ENCODE measurements at places on chromosomes 2 and 18.

GRCh38 chr2:240953426-240954410 is 44.7 kb upstream of the SNED1 start:
- DNase-seq = no peak

- DNase-seq = no peak
Observed at GRCh38 chr18:986051-986450, 81.4 kb downstream of the ADCYAP1 start.

DNA sequence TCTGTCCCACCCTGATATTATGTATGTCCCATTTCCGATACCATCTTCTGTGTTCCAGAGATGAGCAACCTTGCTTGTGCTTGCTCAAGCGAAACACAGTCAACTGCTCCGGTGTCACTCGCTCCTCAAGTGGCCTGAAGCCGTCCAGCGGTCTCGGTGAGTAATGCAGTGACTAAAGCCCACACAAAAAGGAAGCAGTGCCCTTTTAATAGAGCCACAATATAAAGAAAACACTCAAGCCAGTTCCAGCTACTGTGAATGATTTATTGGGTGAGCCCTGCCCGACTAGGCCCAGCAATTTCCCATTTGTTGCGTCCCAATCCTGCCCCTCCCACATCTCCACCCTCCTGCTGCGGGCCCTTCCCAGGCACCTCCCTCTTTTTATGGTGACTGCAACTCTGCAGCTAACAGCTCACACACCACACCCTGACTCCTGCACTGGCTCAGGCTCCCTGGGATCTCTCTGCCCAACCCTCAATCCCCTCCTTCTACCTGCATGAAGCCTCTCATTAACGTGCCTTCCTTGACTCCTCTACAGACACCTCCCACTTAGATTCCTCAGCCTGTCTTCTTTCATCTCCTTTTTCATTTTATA is 44.2 kb upstream of the DSC1 start:
- peak; percentile 55 for DNase-seq

- DNase-seq = no peak
Observed at GRCh38 chr2:195451160-195451559, 205.9 kb upstream of the SLC39A10 start.

GRCh38 chr2:67445652-67446268 is 48.6 kb downstream of the ETAA1 start:
- no peak for DNase-seq

DNA sequence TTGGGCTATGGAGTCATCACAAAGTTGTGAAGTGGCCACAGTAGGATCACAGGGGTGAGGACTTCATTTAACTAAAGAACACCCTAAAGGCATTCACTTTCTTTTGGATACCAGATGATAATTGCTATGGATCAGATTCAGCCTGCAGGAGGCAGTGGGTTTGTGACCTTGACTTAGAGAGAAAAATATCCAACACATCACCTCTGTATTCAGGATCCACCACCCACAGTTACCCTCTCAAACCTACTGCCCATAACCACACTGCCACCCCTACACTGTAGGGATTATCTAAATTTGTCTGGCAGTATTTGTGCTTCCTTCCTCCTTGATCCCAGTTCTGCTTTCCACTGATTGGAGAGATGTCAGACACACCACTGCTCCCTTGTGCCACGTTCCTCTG is 269.4 kb downstream of the MYCN start:
- DNase-seq = no peak

GRCh38 chr2:140835079-140835478 is 1295.7 kb downstream of the LRP1B start:
- no peak for DNase-seq

DNA sequence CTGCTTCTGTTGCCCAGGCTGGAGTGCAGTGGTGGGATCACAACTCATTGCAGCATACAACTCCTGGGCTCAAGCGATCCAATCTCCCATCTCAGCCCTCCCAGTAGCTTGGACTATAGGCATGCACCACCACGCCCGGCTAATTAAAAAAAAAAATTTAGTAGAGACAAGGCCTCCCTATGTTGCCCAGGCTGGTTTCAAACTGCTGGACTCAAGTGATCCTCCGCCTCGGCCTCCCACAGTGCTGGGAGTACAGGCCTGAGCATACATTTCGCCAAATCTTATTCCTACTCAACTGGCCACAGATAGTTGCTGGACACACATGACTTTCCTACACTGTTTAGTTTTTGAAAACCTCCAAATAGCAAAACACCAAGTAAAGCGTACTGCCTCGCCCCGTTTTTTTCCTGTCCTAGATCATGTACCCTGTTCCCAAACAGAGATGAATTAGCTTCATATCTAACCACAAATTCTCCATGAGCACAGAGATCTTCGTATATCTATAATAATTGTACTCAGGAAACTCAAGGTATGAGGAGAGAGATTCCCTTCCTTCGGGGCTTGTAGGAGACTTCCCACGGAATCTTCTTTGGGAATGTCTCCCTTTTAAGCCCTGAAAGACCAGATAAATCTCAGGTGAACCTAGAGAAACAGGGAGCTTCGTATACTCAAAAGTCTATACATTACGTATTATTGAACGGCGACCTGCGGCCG is 598 bp upstream of the C2orf69 start:
- DNase-seq = no peak

DNA sequence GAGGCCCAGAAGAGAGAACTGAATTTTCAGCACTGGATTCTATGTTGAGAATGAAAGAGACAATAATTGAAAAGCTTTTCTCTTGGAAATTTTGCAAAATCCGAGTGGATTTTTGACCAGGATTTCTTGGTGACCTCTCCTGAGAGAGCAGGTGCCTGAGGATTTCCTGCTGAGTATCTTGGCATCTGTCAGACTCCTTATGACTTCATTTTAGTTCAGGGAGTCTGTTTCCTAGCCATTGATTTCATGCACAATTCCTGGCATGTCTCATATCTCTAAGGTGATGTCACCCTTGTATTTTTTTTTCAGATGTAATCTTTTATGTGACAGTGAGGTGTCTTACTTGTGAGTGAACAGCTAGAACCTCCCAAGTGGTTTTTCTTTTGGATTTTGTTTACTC is 195.9 kb downstream of the NEDD4L start:
- no peak for DNase-seq

GRCh38 chr18:75261430-75262223 is 51.0 kb downstream of the TSHZ1 start:
- peak; percentile 60 for DNase-seq

GRCh38 chr2:196365145-196365544 is 193.8 kb upstream of the STK17B start:
- no peak for DNase-seq

GRCh38 chr18:77004555-77005380 is 127.8 kb downstream of the MBP start:
- no peak for DNase-seq

DNA sequence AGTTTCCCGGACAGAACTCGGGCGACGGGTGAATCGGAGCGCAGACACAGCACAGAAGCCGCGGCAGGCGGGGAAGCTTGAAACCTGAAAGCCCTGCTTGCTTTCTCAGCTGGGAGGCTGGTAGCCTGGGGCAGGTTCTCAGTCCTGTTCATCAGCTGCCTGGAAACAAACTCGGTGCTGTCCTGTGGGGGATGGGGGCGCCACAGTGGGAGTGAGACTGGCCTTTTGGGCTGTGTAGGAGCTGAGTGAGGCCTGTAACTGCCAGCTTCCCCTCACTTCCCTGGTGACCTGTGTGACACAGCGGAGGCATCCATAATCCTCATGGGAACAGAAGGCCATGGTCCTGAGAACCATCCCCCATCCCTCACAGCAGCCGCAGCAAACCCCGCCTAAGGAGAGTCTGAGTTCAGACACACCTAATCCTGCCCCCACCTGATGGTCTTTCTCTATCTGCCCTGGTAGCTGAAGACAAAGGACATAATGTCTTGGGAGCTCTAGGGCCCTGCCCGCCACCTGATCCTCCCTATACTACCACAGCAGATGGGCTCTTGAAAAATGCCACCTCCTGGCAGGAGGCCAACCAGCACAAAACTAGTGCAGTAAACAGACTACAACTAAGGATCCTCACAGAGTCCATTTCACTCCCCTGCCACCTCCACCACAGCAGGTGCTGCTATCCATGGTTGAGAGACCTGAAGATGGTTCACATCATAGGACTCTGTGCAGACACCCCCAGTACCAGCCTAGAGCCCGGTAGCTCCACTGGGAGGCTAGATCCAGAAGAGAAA is 52.7 kb upstream of the LDLRAD4 start:
- DNase-seq = no peak

DNA sequence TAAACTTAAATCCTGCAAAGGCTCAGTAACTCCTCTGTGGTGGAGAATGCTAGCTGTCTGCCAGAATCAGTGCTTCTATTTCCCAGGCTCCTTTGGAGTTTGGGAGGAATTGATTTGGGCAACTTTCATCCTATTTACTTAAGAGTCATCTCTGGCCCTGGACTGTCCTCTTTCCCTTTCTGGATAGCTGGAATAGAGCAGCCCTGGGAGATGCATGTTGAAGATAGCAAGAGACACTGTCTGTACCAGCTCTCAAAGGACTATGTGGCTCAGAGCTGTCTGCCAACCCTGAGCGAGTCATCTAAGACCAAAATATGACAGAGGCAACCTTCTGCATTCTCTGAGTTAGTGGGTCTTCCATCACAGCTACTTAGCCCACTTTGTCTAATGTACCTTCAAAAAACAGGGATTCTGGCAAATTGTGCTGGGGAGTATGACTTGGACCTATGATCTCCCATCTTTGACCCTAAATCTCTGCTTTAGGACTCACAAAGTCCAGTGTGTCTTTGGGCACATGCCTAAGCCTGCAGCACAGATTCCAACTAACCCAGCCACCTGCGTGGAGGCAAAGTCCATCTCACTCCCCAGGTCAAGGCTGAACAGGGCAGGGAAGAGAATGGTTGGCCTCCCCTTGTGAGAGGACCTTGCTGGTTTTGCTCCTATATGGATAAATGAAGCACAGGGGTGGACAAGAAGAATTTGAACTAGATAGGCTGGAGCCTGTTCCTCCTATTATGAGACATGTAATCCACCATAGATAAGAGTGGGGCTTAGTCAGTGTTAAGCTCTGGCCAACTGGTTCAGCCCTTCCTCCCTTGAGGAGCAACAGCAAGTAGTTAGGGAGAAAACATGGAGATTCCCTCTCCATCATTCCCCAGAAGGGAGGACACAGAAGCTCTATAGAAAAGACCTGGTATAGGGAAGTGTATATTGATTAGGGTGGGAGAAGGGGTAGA is 99.1 kb upstream of the PELI1 start:
- DNase-seq = no peak

DNA sequence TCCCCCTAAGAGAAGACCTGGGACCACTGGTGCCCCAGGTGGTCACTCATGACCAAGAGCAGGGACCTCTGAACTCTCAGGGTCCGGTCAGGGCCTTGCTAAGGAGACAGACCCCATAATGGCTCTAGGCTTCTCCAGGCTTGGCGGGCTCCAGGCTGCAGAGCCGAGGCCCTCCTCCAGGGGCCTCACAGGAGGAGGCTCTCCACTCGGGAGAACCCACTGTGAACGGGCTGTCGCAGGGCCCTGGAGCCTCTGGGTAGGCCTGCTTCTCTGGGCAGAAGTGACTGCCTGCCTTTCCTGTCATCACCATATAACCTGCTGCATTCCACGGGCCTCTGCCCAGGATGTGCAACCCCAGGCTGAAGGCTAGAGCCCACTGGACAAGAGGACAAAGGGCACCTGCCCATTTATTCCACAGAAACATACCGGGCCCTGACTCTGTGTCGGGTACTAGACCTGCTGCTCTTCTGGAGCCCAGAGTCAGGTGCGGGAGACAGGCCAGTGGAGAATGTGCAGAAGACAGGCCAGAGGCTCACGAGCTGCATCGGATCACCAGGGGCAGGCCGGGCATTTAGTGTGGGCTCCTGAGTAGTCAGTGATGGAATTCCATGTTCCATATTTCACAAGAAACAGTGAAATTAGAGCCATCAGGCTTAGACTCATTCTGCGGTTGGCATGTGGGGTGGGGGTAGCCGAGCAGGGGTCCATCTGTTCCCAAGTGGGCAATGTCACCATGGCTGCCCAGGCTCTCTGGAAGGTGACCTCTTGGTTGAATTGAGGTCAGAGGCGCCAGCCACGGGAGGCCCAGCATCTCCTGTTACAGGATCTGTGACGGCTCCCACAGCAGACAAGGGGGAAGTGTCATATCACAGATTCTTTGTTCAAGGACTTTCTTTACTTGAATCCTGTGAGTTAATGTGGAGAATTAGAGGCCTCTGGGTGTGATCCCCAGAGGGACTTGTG is 220.8 kb downstream of the SH3RF3 start:
- DNase-seq = no peak

- DNase-seq = no peak
Observed at GRCh38 chr18:35993013-35993412, 20.5 kb downstream of the RMP24 start.

GRCh38 chr2:65432227-65433190 is at the start of gene SPRED2:
TSS of gene SPRED2 (minus strand) at chr2:65432599. CDS start at chr2:65431987, 612 bp downstream.
- peak; percentile 72 for DNase-seq

DNA sequence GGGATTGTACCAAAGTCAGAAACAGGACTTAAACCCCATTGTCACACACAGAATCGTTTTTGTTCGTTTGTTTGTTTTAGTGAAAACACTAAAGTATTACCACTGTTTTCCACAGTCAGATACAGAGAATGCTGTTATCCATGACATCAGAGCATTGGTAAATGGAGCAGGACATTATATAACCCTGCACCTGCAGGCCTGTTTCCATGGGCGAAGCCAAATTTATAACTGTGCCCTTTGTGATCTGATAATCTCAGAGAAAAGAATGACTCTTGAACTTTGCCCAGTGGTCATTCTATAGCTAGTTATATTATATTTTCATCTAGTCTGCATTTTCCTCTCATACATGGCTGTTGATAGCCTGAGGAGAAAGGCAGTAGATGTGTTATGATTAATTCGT is 217.6 kb downstream of the TMEM182 start:
- no peak for DNase-seq

GRCh38 chr2:58710795-58711279 is 469.7 kb upstream of the FANCL start:
- no peak for DNase-seq

- DNase-seq = no peak
Observed at GRCh38 chr2:237798236-237799059, at the start of gene RBM44. TSS of gene RBM44 (plus strand) at chr2:237798779. CDS start at chr2:237813610, 14,831 bp downstream.

DNA sequence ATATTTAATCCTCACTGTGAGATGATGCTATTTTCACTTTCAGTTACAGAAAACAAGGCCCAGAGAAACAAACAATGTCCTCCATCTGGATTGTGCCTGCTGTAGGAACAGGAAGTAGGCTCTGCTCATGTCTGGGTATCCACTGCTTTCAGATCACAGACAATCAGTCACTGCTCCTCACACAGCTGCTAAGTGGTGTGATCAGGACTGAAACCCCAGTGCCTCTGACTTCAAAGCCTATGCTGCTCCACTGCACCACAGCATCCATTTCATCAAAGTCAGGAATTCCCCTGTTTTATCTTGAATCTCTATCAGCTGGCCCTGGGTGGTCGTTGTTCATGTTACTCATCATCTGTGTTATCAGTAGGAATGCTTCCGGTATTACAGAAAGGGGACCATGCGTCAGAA is 303.8 kb upstream of the TRIB2 start:
- DNase-seq = peak; percentile 19

GRCh38 chr2:105754994-105755393 is 10.3 kb downstream of the NCK2 start:
- no peak for DNase-seq

- DNase-seq = peak; percentile 61
Observed at GRCh38 chr2:54579682-54580620, 123.8 kb downstream of the SPTBN1 start.
